ENCODE measurements at places on chromosomes 2 and 18.

DNA sequence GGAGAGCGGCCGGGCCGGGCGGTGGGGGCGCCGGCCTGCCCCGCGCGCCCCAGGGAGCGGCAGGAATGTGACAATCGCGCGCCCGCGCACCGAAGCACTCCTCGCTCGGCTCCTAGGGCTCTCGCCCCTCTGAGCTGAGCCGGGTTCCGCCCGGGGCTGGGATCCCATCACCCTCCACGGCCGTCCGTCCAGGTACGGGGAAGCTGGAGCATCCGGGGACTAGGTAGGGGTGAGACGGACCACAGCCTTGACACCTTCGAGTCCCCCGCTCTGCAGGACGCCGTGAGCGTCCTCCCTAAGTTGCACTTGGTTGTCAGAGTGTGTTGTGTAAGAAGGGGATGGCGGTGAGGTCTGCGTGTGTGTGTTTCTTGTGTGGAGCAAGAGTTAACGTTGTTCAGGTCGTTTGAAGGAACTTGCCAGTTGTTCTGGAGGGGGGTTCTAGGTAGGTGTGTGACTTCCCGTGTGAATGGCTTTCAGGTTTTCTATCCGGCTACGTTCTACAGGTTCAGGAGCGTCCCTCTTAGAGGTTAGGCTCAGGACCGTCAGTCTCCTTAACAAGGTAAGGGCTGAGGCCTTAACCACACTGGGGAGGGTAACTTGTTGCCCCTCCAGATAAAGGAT lies 393 bp downstream of the IL1R1 start:
- DNase-seq, result peak; percentile 38

GRCh38 chr2:118190474-118190873 lies 102.2 kb downstream of the INSIG2 start:
- DNase-seq, result no peak

- no peak for DNase-seq
Observed at GRCh38 chr18:69102959-69103358, 297.7 kb upstream of the DOK6 start.

GRCh38 chr2:138081225-138082073 lies 117.2 kb downstream of the HNMT start:
- no peak for DNase-seq

DNA sequence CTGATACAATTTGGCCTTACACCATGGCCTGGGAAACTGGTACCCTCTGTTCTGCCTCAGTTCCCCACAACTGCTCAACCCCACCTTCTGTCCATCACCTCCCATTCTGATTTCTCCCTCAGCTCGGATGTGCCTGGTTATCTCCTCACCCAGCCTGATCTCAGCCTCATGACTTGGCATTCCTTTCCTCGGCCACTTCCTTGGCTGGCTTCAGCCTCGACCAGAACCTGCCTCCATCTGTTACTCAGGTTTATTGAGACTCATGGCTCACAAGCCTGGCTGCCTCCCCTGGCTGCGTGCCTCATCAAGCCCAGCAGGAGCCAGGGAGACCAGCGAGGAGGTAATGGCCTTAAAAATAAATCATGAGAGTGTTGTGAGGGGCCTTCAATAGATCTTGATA lies 356.2 kb upstream of the SPRED2 start:
- DNase-seq, result no peak
